Activated naive CD4-positive, alpha-beta T cell treated with anti-CD3 and anti-CD28 coated beads, Interleukin-2, amount 50 U/mL, for 72 hours (primary cell): ENCODE measurements at places on chromosomes 3 and 15. TPM values are rescaled to one million over a fixed set of nuclear protein-coding genes. Genes with fewer than 3 reads are reported as not detected.

GRCh38 chr3:32592011-32592410, 21.4 kb upstream of the DYNC1LI1 start:
- DNase-seq = no peak

Gene CSTA
- not detected for total RNA-seq

DNA sequence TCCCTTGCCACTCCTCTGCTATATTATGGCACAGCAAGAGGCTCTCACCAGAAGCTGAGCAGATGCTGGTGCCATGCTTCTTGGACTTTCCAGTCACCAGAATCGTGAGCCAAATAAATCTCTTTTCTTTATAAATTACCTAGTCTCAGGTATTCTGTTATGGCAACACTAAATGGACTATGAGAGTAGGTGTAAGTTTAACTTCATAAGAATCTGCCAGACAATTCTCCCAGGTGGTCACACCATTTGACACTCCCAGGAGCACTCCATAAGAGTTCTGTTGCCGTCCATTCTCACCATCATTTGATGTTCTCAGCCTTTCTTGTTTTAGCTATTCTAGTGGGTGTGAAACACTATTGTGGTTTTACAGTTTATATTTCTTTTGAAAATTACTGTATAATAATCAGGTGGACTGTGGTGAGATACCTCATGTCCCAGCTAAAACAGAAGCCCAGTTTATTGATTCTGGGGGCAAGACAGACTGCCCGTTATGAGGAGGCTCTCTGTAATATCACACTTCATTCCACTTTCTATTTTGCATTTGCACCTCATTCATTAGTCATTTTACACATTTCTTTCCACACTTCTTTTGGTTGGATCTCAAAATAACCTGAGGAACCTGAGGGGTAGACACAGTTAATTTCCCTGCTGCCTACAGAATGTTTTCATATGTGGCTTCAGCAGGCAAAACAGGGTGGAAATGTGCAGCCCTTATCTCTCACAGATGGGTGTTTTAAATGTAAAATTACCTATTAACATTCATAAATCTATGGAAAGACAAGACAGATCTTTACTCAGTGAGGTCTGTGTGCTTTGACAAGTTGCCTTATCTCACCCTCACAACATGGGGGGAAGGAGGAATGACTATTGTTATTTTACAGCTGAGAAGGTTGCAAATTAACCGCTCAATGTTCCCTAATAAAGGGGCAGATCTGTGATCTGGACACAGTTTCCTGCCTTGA, 42.1 kb downstream of the CDCP1 start:
- no peak for DNase-seq

GRCh38 chr3:106399761-106400160, 530.9 kb upstream of the CBLB start:
- no peak for DNase-seq

- DNase-seq = peak; percentile 61
These were observed 495 bp downstream of the CDC25A start for GRCh38 chr3:48187579-48188265.

DNA sequence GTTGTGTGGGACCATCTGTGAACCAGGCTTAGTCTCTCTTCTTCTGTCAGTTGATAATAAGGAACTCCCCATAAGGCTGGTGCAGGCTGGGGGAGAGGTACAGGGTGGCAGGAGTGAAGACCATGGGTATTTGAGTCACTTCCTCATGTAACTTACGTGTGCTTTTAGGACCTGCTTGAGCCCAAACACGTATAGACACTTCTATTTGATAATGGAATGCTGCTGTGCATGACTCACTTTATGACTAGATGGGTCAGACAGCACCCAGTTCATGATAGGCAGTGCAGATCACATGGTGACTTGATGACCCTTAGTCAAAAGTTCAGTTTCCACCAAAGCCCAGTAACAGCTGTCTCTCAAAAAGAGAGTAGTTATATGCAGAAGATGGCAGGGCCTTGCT, 490.9 kb downstream of the ZBBX start:
- no peak for DNase-seq

Gene KIF7
- total RNA-seq = 4.6 TPM

Gene GPR149
- not detected for total RNA-seq

- no peak for DNase-seq
These were observed 240.5 kb upstream of the CFAP20DC start for GRCh38 chr3:59290358-59290757.

Gene INSYN1
- total RNA-seq = not detected

DNA sequence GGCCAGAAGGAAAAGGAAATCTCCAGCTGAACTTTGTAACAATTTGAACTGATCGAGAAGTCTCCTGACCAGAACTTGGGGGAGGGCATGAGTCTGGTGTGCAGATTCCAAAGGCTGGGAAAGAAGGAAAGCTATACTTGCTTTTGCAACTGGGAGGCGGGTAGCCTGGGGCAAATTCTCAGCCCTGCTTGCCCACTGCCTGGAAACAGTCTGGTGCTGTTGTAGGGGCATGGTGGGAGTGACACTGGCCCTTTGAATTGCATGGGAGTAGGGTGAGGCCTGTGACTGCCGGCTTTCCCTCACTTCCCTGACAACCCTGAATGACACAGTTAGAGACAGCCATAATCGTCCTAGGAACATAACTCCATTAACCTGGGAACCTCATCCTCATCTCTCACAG, 114.0 kb upstream of the POU1F1 start:
- no peak for DNase-seq

Gene PLA1A
- total RNA-seq = 0.52 TPM

DNA sequence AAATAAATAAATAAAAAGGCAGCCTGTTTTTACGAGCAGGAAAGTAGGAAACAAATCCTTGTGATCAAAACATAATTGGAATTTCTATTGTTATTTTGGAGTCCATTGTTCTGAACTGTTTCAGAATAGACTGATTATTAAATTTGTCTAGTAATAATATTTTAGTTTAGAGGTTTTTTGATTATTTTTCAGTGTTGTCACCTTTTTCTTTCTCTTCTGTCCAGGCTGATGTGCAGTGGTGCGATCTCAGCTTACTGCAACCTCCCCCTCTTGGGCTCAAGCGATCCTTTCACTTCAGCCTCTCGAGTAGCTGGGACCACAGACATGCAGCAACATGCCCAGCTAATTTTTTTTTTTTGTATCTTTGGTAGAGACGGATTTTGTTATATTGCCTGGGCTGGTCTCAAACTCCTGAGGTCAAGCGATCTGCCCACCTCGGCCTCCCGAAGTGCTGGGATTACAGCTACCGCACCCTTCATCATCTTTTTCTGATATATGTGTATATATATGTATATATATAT, 38.0 kb downstream of the KAT2B start:
- DNase-seq = no peak

- no peak for DNase-seq
These were observed 955 bp downstream of the CDCP1 start for GRCh38 chr3:45145223-45145622.

Gene PLSCR2
- total RNA-seq = not detected

DNA sequence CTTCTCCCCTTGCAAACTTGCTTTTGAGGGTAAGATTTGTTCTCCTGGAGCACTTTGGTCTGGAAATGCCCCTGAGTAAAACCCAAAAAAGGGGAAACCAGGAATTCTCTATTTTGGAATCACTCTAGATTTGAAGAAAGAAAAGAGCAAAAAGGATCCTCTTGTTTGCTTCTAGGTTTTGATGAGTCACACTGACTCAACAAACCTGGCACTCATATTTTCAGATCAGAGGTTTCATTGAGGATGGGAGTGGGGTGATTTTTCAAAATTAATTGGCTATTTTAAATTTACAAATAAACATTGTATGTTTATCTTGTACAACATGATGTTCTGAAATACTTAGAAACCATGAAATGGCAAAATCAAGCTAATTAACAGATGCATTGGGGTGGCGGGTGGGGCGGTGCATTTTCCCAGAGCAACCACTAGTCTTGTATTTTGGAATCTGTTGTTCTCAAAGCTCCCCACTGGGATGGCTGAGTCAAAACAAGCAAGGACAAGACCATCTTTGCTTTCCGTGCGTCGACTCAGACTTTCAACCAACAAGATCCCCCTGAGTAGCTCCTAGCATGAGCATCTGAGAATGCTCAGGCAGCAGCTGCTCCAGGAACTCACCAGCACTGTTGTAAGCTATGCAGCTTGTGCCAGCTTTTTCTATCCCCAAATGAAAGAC, 451.4 kb downstream of the WDR72 start:
- no peak for DNase-seq

- DNase-seq = no peak
These were observed 22.9 kb downstream of the EPHB3 start for GRCh38 chr3:184584464-184584891.

DNA sequence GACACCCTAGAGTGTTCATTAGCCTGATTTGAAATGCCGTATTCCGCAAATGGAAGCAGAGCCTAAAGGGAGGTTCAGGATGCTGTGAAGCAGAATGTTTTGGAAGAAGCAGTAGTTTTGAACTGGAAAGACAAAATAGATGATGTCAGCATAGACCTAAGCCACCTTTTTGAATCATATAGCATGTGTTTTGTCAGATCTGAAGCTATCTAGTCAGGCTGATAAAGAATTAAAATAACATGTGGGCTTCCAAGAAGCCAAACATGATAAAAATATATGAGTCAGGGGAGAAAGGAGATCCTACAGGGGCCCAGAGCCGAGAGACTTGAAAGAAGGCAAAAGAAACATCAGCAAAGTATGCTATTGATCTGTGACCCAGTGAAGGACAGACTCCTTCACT, 47.2 kb upstream of the RASA2 start:
- no peak for DNase-seq

Gene CDC25A
- total RNA-seq = 37.6 TPM

DNA sequence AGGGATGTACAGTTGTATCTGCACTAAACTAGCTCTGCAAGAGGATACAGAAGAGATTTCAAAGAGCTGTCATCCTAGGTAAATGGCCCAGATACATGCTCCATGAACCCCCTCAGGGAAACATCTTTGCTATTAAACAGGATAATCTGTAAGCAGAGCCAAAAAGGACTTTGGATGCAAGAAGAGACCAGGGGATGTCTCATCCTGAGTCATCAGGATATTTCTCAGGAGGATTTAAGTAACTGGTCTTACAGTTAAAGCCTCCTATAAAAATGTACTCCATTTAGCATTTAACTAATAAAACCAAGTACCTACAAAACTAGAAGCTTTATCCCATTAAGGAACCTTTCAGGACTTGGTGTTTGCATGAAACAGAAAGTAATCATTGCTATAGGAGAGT, 48.2 kb upstream of the PHLDB2 start:
- DNase-seq = no peak

DNA sequence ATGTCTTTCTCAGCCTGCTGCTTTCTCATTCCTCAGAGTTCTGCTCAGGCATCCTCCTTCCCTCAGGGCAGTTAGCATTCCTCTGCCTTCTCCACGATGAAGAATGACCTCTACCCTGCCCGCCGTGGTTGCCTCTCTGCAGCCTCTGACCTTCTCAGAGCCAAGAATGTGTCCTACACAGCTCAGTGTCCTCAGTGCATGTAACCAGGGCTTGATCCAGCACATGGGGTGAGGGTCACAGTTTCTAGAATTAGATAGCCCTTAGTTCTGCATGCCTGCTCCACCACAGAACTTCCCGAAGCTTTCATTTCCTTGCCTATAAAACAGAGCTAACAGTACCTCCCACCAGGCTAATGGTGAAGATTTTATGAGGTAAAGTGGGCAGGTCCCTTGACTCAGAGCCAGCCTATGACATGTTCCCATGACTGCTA, 182.1 kb downstream of the CLSTN2 start:
- no peak for DNase-seq

GRCh38 chr3:158347966-158348365, 223.0 kb upstream of the MLF1 start:
- no peak for DNase-seq

DNA sequence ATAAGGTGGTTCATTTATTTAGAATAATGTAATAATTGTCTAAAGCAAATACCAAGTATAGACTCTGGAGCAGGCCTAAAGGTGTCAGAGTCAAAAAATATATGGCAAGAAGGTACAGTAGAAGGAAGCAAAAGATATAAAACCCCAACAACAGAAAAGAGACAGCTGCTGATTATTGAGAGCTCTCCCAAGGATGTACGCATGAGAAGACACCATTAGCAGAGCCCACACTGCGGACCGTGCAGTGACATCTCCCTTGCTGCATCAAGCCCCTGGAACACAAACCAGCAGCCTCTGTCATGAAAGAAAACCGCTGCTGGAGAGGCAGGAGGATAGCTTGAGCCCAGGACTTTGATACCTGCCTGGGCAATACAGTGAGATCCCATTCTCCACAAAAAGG, 18.0 kb upstream of the SLC6A20 start:
- no peak for DNase-seq

GRCh38 chr3:134353171-134353825, 20.9 kb downstream of the AMOTL2 start:
- DNase-seq = no peak

Gene DRD3
- total RNA-seq = not detected

Gene OXTR
- total RNA-seq = 3.6 TPM

DNA sequence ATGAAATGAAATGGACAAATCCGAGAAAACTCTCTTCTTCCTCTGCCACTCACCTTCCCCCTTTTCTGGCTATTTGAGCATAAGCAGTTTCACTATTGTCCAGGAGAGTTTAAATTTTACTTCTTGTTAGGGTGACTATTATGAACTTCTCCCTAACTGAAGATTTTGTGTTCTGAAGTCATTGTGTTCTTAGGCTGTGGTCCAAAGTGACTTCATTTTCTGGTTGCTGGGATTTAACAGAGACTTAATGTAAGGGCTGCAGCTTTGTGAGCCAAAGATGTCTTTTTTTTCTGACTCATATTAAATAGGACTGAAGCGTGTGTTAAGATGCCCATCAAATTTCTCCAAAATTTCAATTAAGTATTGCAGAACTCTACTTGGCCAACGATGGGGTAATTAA, 46.5 kb upstream of the FSTL1 start:
- DNase-seq = no peak

DNA sequence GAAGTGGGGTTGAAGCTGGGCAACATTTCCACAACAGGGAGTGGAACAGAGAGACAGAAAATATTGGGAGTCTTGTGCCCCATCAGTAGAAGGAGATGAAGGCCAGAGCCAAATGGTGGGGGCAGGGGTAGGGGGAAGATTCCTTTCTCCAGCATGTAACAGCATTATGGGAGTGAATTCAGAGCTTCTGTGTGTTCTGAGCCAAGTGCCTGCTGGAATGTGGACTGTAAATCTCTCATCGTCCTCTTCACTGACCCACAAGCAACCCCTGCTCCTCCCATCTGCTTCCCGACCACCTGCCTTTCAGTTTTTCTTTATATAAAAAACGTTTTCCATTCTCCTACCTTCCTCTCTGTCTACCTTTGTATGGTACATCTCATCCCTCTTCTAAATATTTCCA, 344.2 kb upstream of the TPRG1 start:
- DNase-seq = no peak

GRCh38 chr3:5813521-5813920, 626.0 kb downstream of the EDEM1 start:
- no peak for DNase-seq

- no peak for DNase-seq
These were observed 16.9 kb upstream of the P2RY1 start for GRCh38 chr3:152818027-152818426.

DNA sequence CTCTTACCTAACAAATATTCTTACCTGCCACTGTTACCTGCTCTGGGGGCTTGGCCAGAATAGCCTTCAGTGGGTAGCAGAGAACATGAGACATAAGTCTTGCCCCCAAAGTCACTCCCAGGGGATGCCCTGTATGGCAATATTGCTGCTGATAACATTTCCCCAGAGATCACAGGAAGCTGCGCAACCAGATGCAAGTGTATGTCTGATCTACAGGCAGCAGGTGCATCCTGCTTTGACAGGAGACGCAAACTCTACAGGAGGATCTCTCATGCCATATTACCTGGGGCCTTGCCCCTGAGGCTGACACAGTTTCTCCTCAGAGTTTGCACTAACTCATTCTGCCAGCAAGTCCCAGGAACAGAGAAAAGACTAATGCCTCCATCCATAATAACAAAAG, 174.4 kb upstream of the LPP start:
- DNase-seq = no peak
